Naive B cell (primary cell): ENCODE measurements at places on chromosomes 1 and 21.

DNA sequence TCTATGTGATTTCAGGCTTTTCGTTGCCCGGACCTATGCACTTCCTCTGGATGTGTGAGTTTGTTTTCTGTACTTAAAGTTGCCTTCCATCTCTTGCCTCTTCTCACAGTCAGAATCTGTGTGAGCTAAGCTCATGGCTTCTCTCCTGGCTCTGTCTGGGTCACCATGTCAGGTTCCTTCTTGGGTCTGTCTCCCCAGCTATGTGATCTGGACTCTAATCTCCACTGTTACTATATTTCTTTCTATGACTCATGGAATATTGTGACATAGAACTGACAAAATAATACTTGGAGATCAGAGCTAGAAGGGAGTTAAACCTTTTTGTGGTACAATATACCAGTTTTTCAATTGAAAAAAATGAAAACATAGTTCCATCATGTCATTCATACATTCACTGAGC lies 172.7 kb upstream of the FGGY start:
- no peak overlapping the region for H3K4me3 ChIP-seq
- no peaks in the 10 kb centered on the region for H3K27me3 ChIP-seq
- DNase-seq, result no peak
- H3K36me3 ChIP-seq, result peaks cover 8% of the 10 kb centered on the region
- H3K27ac ChIP-seq, result no peak overlapping the region

DNA sequence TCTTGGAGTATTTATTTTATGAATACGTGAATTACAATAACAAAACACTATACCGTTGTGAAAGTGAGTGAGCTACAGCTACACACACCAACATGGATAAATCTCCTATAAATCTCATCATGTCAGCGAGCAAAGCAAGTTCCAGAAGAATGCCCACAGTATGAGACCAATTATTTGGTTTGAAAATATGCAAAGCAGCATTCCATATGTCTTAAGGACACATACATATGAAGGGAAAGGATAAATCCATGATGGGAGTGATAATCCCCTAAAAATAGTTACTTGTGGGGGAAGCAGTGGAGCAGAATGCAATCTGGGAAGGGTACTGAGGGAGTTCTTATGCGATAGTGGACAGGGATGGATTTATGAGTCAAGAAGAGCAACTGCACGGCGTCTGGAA lies 261.3 kb downstream of the DISC1 start:
- H3K27ac ChIP-seq, result no peak overlapping the region
- H3K36me3 ChIP-seq, result no peaks in the 10 kb centered on the region
- H3K4me3 ChIP-seq, result no peak overlapping the region
- no peaks in the 10 kb centered on the region for H3K27me3 ChIP-seq
- no peak for DNase-seq

- H3K27me3 ChIP-seq, result no peaks in the 10 kb centered on the region
- H3K36me3 ChIP-seq, result no peaks in the 10 kb centered on the region
- H3K4me1 ChIP-seq, result no peaks in the 10 kb centered on the region
- no peak overlapping the region for H3K4me3 ChIP-seq
These were observed 102.1 kb downstream of the DAB1 start for GRCh38 chr1:57321776-57322175.

DNA sequence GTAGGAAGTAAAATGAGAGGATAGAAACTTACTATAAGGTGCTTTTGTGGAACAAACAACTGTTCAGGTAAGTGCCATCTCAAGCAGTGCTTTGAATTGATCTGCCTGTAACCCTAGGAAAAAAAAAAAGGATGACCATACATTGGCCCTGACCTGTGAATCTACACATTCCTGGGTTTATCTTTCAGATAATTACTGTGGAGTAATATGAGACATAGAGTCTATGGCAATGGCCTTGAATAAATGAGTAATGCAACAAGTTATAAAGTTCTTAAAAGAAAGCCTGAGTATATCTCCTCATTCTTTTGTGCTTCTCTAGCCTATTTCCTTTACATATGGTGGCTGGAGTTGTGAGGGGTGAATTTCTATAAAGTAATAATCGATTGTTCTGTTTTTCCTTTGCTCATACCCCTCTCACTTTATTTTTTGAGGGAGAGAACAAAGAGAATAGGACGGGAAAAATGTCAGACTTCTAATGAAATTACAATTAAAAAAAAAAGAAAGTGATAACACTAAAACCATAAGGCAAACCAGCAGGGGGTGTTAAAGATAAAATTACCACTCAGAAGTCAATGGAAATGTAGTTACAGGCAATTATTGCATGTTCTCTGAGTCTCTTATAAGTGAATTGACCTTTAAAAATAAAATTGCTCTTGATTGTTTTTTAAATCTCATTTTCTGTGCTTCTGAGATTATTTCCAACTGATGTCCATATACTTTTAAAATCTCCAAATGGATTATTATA lies 12.4 kb upstream of the ATP1A1 start:
- DNase-seq, result no peak
- H3K36me3 ChIP-seq, result no peaks in the 10 kb centered on the region
- H3K4me3 ChIP-seq, result no peak overlapping the region
- peaks cover 35% of the 10 kb centered on the region for H3K27me3 ChIP-seq

DNA sequence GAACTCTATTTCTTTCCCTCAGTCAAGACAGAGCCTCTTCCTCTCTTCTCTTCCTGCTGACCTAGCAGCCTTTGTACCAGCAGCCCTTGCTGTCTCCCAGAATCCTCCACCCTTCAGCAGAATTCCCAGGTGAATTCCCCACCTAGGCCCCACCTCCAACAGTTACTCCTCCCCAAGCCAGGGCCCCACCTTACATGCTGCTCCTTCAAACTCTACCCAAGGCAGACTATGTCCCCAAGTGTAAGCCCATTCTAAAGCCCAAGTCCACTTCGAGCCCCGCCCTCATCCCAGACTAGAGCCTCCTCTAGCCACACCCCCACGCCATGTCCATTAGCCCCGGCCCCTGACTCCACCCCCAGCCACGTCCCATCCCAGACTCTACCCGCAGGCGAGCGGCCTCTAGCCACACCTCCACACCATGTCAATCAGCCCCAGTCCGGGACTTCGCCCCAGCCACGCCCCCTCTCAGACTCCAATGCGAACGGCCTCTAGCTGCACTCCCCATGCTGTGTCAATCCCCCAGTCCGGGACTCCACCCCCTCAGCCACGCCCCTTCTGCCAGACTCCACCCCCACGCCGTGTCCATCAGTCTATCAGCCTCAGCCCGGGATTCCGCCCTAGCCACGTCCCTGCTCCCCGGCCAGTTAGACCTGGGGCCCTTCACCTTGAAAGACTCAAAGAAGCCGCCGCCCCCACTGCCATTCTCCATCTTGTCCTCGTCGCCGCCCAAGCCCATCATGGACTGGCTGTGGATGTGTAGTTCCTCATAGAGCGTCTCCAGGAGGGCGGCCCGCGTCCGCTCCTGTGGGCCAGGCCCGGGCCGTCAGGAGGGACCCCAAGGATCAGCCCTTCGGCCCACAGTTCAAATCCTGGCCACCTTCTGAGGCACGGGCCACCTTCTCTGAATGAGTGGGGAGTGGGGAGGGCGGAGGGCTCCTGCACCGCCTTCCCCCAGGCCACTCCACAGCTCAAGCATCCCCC lies 61.3 kb downstream of the RAP1GAP start:
- no peak for DNase-seq
- no peak overlapping the region for H3K27ac ChIP-seq
- H3K4me1 ChIP-seq, result peaks cover 12% of the 10 kb centered on the region
- no peaks in the 10 kb centered on the region for H3K36me3 ChIP-seq
